ENCODE measurements at places on chromosomes 4 and X.

- peak; percentile 13 for DNase-seq
Measured at GRCh38 chrX:14095702-14096101, 66.0 kb upstream of the GEMIN8 start.

DNA sequence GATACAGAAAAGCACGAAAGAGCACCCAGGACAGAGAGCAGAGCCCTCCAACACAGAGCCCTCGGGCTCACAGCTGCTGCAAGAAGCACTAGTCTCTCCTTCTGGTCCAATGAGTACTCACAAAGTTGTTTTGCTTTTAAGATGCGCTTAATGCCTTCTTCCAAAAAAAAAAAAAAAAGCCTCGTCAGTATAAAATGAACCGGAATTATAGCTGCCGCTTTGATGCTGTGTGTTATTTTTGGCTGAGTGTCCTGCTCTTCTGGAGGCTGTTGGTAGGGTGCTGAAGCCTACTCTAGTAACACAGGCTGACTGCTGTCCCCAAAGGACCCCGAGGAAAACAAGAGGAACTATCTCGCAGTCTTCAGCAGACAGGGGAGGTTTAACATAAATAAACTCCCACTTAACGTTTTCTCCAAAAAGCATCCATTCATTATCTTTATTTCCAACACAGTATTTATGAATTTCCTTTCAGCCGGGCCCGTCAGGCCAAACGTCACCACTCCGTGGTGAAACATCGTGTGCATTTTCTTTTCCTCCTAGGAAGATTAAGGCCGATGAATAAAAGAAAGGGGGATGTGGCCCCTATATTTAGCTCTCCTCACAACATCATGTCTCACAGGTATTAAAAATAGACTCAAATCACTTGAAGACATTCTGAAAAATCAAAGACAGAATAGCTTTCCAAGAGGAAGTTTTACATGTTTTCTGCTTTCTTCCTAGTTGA lies 213.7 kb upstream of the PPARGC1A start:
- DNase-seq = no peak

GRCh38 chr4:4755306-4755705 lies 104.2 kb upstream of the MSX1 start:
- no peak for DNase-seq

GRCh38 chr4:87851332-87851731 lies 18.6 kb downstream of the MEPE start:
- no peak for DNase-seq

DNA sequence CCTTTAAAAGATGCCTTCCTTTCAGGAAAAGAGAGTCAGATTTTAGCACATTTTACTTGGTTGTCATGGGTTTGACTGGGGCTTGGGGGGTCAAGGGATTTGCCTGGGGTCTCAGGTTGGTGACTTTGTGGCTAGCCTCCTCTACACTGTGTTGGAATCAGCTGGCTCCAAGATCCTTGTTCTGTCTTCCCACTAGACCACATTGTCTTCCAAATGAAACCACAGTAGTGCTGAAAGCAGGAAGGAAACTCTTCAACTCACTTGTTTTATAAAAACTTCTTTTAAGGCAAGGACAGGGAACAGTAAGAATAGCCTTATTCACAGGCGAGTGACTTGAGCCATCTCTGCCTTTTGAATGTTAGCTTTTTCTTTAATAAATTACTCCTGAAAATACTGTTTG lies 37.0 kb upstream of the OTUD4 start:
- no peak for DNase-seq

- DNase-seq = no peak
Measured at GRCh38 chr4:141654098-141654497, 17.7 kb downstream of the IL15 start.

GRCh38 chrX:37906357-37906756 lies 59.0 kb upstream of the DYNLT3 start:
- no peak for DNase-seq

- DNase-seq = no peak
Measured at GRCh38 chrX:14386981-14387380, 142.4 kb upstream of the GLRA2 start.

DNA sequence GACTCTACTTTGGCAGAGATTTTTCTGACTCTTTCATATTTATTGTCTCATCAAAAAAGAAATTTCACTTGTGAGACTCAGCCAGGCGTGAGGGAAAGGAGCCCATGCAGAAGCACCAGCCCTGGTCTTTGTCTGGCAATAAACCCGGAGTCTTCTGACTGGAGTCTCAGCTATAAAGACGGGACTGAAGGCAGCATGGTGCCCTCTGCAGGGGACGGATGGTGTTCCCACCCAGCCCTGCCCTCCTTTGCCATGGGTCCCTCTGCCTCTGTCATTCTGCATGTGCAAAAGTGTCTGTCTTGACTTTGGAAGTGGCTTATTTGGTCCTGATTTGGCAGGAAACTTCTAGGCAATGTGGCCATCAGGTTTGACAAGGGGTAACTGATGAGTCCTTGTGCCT lies 14.2 kb downstream of the ZNF185 start:
- DNase-seq = no peak

GRCh38 chrX:348461-349117 lies 30.0 kb upstream of the GTPBP6 start:
- no peak for DNase-seq

DNA sequence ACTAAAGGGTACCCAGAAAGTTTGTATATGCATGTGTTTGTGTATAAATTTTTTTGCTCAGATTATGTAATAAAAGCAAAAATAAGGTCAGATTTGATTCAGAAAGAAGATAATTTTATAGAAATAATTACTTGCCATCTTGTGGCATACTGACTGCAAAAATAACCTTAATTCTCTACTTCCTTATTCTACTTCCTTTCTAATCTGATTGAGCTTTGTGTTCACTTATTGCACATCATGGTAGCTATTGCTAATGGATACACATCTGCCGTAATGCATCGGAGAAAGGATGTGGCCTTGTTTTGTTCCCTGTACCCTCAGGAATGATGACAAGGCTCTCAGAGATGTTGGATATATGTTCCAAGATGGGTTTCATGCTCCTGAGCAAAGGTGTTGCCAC lies 10.5 kb upstream of the GNPDA2 start:
- no peak for DNase-seq

- no peak for DNase-seq
Measured at GRCh38 chr4:124253080-124253479, 459.5 kb downstream of the ANKRD50 start.

DNA sequence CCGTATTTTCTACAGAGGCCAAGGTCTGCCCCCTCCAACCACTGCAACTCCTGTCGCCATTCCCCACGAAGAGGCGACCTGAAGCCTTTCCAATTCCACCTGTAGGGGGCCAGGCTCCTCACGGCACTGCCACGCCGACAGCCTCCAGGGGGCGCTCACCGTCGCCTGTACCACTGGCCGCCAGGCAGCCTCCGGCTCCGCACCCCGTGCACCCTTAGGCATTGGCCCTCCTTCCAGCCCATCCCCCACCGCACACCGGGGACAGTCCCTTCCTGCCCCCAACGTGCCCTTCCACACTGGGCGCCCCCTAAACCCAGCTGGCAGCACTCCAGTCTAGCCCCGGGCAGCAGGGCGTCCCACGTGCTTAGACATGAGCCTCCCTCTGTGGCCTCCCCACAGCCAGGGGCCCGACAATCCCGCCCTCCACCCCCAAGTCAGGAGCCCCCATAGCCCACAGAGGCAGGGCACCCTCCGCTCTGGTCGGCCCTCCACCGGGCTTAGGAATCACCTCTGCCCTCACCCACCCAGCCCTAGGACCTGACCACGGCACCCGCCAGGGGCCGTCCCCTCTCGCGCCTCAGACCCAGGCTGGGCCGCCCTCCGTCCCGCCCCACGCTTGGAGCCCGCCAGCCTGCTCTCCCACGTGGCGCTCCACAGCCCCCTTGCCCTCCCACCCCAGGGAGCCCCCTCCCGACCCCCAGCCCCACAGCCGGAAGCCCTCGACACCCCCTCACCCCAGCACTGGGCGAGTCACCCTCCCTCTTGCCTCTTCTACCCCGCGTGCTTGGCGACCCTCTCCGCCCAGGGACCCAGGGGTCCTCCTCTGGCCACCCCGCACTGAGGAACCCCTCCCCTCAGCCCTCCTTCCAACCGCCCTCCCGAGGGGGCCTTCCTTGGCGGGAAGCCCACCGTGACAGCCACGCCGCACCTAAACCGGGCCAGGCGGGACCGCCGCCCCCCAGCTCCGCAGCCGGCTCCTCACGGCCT lies 711 bp downstream of the PNMA6E start:
- peak; percentile 35 for DNase-seq

DNA sequence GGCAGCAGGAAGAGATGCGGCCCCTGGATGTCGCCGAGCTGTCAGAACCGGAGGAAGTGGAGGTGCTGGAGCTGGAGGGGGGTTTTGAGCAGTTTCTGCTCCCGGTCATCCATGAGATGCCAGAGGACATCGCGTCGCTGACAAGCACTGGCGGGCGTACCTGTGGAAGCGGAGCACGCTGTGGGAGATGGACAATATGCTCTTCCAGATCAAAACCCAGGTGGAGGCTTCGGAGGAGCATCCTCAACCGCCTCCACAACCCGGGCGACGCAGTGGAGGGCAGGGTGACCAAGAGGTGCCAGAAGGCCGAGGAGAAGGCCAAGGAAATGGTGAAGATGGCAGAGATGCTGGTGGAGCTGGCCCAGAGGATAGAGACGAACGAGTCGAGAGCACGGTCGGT lies 7.6 kb upstream of the CCNQ start:
- no peak for DNase-seq
